ENCODE measurements at places on chromosomes 7 and 10. TPM values are rescaled to one million over a fixed set of nuclear protein-coding genes. Genes with fewer than 3 reads are reported as not detected.

UPP1 gene
- total RNA-seq = 25.2 TPM

RAMP3 gene
- 68.5 TPM for total RNA-seq

GRCh38 chr7:80264769-80265495 lies 130.3 kb downstream of the GNAI1 start:
- no peak overlapping the region for H3K27ac ChIP-seq
- H3K27me3 ChIP-seq = no peaks in the 10 kb centered on the region
- no peaks in the 10 kb centered on the region for H3K4me1 ChIP-seq
- H3K4me3 ChIP-seq = no peak overlapping the region
- no peak for DNase-seq
- H3K36me3 ChIP-seq = no peaks in the 10 kb centered on the region

DNA sequence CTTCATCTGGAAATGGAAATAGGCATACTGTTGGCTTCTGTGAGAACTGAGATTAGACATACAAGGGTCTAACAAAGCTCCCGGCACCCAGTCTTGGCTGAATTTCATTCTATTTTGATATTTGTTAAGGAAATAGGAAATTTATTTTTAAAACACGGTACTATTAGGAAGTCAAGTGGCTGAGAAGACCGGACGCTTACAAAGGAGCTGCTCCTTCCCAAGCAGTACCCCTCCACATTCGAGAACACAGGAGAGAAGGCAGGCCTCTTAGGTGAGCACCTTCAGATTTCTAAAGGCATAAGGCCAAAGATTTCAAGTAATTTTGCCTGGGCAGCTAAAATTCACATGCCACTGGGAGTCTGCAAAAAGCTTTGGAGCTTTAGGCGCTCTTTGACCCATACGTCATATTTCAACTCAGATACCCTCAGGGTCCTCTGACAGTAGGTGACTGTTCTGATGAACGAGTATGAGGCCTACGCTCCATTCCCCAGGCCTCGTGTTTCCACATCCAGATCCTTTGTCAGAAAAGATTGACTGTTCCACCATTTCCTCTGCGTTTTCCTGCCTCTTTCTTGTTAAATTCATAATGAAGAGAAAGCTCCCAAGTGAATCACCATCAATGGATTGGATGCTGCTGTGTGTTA lies 17.3 kb downstream of the TRIL start:
- H3K4me1 ChIP-seq = no peaks in the 10 kb centered on the region
- no peak for DNase-seq
- no peak overlapping the region for H3K4me3 ChIP-seq
- H3K27ac ChIP-seq = no peak overlapping the region
- no peaks in the 10 kb centered on the region for H3K27me3 ChIP-seq

GRCh38 chr10:58488921-58489320 lies 23.8 kb upstream of the BICC1 start:
- H3K36me3 ChIP-seq = no peaks in the 10 kb centered on the region
- H3K27me3 ChIP-seq = no peaks in the 10 kb centered on the region
- no peaks in the 10 kb centered on the region for H3K4me1 ChIP-seq

GRCh38 chr10:132743925-132744490 lies 41.9 kb downstream of the NKX6-2 start:
- DNase-seq = no peak
- no peak overlapping the region for H3K4me3 ChIP-seq
- no peaks in the 10 kb centered on the region for H3K36me3 ChIP-seq
- no peaks in the 10 kb centered on the region for H3K4me1 ChIP-seq

DNA sequence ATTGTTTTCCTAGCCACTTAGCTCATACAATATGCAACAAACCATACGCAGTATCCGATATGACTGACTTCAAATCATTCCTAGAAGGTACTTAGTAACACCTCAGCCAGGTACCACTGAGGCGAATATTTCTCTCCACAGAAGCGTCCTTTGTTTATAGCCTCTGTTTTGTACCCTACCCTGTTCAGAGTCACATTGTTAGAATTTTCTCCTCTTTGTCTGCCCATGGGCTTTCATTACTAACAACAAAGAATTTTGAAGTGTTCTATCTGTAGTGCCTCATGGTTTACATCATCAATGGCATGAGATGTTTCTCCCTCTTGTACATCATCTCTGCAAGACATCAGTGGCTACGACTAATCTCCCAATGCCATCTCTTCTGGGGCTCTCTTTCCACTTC lies 212.4 kb upstream of the GLI3 start:
- no peaks in the 10 kb centered on the region for H3K4me1 ChIP-seq
- DNase-seq = no peak
- no peaks in the 10 kb centered on the region for H3K27me3 ChIP-seq
- H3K27ac ChIP-seq = no peak overlapping the region
- H3K36me3 ChIP-seq = no peaks in the 10 kb centered on the region
- no peak overlapping the region for H3K4me3 ChIP-seq

DNA sequence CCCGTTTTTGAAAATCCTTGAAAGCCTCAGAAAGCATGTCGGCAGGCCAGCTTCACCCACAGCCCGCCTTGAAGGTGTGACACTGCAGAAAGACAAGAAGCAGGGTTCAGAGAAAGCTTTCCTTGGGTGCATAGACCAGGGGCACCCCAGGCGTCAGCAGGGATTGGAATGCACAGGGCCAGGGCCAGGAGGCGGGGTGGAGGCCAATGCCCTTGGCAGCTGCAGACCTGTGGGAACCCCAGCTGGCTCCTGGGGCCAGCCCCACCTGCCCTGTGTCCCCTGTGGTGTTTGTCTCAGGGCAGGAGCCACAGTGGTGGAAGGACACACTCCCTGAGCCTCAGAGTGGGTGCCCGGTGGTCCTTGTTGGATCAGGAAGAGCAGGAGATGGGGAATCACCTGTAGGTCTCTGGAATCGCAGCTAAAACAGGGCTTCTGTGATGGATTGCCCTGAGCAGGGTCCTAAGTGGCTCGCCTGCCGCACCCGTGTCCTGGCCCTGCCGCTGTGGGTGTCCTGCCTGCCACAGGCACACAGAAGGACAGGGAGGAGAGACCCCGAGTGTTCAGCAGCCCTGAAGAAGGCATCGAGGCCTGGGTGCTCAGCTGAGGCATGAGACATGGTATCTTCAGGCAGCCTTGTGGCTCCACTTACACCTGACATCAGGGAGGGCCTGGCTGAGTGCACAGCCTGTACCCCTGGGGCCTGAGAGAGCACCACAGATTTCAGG lies 32.5 kb downstream of the ANXA8 start:
- no peaks in the 10 kb centered on the region for H3K27me3 ChIP-seq
- H3K4me3 ChIP-seq = no peak overlapping the region
- DNase-seq = no peak

GRCh38 chr7:91293136-91293535 lies 28.9 kb downstream of the FZD1 start:
- H3K36me3 ChIP-seq = no peaks in the 10 kb centered on the region
- no peaks in the 10 kb centered on the region for H3K4me1 ChIP-seq
- H3K27ac ChIP-seq = no peak overlapping the region
- H3K27me3 ChIP-seq = no peaks in the 10 kb centered on the region
- no peak for DNase-seq

- no peaks in the 10 kb centered on the region for H3K4me1 ChIP-seq
- H3K4me3 ChIP-seq = no peak overlapping the region
- no peaks in the 10 kb centered on the region for H3K36me3 ChIP-seq
- DNase-seq = peak; percentile 20
- no peaks in the 10 kb centered on the region for H3K27me3 ChIP-seq
Measured at GRCh38 chr10:28020993-28021982, 22.4 kb upstream of the ODAD2 start.
